ENCODE measurements at places on chromosomes 3 and 15.

DNA sequence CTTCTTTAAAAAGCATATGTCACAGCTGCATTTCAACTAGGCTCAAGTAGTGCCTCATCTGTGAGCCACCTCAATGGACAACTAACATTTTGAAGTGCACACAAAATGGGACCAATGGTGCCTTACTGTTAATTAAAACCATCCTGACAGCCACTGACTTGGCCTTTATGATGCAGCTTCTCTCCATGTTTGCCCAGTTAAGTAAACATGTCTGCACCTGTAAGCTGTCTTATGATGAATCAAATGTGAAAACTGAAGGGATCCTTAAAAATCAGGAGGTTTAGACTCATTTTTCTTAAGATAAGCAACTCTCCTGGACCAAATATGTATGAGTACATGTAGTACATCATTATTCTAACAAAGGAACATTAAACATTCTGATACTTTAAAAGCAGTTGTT lies 861.6 kb downstream of the ROBO1 start:
- no peak for DNase-seq

- no peak for DNase-seq
Measured at GRCh38 chr3:64918989-64919388, 231.2 kb upstream of the ADAMTS9 start.

GRCh38 chr3:139468399-139468798 lies 7.9 kb downstream of the RBP2 start:
- DNase-seq = no peak

- peak; percentile 36 for DNase-seq
Measured at GRCh38 chr3:134308350-134308891, 57.8 kb upstream of the RYK start.

DNA sequence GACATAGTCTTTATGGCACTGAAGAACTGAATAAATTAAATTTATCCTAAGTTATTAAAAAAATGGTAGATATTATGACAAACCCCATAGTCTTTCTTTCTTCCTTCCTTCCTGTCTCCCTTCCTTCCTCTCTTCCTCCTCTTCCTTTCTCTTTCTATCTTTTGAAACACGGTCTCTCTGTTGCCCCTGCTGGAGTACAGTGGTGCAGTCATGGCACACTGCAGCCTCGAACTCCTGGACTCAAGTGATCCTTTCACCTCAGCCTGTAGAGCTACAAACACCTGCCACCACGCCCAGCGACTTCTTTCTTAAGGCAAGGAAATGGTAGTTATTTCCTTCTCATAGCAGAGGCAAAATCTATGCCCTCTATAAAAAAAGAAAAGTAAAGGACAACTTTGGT lies 354.6 kb downstream of the GAP43 start:
- no peak for DNase-seq

- DNase-seq = no peak
Measured at GRCh38 chr15:76972389-76973361, 22.3 kb upstream of the PSTPIP1 start.

DNA sequence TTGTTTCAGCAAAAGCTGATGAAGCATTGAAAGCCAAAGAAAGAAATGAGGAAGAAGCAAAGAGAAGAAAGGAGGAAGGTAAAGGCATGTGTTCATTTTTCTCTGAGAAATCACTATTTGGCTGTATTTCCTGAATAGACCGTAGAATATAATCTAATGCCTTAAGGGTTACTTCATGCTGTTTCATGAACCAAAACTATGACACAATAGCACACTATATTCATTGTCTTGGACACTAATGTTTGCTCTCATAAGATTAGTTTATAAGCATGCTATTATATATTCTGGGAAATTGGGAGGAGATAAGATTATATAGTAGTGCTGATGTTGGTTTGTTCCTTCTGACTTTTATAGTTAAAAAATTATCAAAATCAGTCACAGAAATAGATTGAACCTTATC lies 110.1 kb upstream of the MLF1 start:
- no peak for DNase-seq

DNA sequence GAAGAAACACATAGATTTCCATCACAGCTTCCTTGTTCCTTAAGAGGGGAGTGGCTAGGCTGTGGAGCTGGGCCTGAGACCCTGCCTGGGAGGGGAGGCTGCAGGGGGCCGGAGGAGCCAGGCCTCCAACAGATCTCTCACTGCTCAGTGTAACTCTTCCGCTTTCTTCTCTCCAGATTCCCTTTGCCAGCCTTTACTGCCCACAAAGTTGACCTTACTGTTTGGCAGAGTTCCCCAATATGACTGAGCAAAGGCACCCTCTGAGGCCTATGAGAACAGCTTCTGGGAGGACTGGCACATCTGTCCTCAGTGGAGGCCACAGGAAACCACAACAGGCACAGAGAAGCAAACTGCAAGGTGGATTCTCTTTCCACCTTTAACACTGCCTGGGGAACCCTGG lies 38.1 kb downstream of the SLCO2A1 start:
- DNase-seq = no peak

DNA sequence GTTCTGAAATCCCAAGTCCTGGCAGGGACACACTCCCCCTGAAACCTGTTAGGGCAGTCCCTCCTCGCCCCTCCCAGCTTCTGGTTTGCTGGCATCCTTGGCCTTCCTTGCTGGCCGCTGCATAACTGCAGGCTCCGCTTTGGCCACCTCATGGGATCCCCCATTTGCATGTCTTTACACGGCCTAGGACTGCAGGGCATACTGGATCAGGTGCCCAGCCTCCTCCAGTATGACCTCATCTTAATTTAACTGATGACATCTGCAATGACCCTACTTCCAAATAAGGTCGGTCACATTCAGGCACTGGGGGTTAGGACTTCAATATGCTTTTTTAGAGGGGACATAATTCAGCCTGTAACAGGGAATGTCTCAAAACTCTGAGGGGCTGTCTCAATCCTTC lies 173.3 kb downstream of the RAB11A start:
- no peak for DNase-seq

DNA sequence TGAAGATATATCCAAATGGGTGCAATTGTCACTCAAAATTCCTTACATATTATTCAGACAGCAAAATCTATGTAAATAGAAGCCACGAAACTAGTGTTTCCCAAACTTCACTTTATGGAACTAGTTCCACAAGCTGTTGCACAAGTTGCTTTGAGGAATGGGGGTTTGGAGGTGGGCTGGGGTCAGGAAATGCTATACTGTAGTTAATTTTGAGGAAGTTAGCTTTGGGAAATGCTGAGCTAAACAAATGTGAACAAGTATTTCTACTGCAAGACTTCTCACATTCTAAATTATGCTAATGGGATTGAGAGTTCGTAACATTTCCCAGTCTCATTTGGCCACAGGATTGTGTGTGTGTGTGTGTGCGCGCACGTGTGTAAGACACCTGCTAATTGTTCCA lies 28.7 kb upstream of the SAMMSON start:
- DNase-seq = no peak

DNA sequence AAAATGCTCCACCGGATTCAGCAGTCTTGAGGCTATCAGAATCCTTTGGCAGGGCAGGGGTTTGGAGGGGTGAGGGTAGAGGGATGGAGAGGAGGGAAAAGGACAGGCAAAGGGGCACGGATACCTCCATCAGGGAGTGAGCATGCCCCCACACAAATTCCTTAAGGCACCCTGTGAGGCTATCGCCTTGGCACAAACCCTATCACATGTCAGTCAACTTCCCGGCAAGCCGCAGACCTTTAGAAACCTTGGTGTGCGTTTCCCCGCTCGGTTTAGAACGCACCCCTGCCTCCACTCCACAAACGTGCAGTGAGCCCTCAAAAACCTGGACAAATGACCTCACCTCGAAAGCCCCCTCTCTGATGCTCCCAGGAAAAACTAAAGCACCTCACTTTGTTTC lies 422 bp upstream of the SETMAR start:
- DNase-seq = peak; percentile 2

GRCh38 chr15:99105514-99106341 lies 848 bp downstream of the SYNM start:
- peak; percentile 27 for DNase-seq

DNA sequence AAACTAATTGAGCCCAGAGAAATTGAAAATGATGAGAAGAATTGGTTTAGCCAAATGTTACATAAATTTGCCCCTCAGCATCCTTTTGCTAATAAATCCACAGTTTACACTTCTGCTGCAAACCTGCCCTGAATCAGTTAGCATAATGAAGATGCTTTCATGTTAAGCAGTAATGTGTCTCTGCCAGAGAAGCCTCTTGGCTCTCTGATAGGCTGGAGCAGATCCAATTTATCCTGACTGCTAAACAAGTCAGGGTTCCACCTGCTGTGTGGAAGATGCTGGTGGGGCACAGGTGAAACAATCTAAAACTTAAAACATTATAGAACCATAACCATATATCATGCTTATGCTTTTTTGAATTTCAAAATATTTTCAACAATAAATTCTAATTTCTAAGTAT lies 946.8 kb downstream of the OTOL1 start:
- no peak for DNase-seq

DNA sequence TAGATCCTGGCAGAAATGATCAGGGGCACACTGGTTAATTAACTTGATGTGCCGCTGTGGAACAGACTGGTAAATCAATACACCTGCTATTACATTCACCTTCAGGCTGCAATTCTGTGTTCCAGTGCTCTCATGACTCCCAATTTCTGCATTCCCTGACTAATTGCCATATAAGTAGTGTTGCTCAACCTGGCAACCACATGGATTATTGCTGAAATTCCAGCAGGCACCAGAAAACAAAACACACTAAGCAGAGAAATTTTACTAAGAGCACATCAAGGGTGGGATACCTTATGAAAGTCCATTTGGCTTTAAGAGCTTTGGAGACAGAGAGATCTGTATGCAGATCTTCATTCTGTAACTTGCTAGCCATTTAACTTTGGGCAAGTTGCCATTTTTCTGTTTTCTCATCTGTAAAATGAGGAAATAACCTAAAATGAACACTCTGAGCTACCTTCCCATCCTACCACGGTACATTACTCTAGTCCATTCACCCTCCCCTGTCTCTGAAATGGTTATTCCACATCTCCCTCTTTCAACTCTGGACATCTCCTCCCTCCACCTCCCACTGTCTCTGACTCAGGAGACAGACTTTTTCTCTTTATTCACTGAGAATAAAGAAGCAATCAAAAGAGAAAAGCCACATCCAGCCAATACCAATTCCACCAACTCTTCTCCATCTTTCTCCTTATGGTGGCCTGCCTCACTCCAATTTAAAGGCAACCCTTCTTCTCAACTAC lies 54.6 kb downstream of the STAC start:
- DNase-seq = no peak

DNA sequence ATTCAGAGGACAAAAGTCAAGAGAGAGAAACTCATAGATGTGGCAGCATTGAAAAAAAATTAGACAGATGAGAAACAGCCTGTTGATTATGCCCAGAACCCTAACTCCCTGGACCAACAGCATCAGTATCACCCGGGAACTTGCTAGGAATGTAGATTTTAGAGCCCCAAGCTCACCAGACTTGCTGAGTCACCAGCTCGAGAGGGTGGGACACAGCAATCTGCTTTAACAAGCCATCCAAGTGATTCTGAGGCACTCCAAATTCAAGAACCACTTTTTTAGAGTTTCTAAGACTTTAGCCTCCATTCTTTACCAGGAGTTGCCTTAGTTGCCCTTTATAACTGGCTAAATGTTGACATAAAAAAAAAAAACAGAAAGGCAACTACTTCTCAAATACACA lies 70.9 kb downstream of the CGGBP1 start:
- DNase-seq = no peak

GRCh38 chr15:64058279-64058678 lies 12.0 kb upstream of the DAPK2 start:
- DNase-seq = no peak

DNA sequence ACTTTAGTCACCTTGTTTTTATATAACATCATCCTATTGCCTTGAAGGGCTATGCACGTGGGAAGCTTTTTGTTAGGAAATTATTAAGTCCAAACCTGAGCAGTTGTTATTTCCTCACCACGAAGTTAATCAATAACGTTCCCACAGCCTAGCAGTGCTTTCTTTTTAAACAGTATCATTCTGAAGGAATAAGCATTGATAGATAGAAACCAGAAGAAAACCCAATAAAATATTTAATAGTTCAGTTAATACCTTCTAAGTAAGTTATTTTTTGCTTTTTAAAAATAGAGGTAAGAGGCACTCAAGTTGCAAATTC lies 149.3 kb downstream of the KCNMB2 start:
- no peak for DNase-seq

DNA sequence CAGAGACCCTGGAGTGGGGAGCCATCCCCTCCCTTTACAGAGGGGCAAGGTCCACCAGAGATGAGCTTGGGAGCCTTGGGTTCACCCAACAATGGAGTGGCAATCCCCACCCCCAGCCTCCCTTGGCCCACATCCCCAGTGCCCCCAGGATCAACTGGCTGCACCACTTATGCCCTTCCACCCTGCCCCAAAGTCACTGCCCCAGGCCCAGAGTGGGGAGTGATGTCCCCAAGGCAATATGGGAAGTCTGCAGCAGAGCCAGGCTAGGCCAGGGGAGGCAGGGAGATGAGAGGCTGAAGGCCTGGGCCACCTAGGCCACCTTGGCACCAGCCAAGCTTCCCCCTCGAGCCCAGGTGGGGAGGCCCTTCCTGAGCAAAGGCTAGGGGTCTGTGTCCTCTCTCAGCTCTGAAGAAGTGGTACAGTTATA lies 145.5 kb downstream of the SMAD6 start:
- no peak for DNase-seq

- DNase-seq = no peak
Measured at GRCh38 chr15:42576776-42577175, 1.4 kb downstream of the STARD9 start.

GRCh38 chr15:98123834-98124233 lies 163.3 kb downstream of the ARRDC4 start:
- no peak for DNase-seq

DNA sequence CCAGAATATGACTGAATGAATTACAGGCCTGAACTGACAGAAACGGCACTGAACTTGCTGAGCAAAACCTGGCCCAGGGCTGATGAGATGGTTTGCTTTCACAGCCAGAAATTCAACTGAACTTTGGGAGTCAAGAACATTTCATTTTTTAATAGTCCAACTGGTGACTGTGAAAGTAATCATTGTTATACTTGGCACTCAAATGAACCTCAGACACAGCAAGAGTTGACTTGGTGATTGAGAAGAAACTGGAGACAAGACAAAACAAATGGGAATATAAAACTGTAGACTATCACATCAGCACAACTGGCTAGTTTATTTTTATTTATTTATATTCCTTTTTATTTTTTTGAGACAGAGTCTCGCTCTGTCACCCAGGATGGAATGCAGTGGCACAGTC lies 858.9 kb upstream of the CFAP20DC start:
- no peak for DNase-seq

GRCh38 chr3:143326983-143327778 lies 207.6 kb downstream of the CHST2 start:
- DNase-seq = no peak

DNA sequence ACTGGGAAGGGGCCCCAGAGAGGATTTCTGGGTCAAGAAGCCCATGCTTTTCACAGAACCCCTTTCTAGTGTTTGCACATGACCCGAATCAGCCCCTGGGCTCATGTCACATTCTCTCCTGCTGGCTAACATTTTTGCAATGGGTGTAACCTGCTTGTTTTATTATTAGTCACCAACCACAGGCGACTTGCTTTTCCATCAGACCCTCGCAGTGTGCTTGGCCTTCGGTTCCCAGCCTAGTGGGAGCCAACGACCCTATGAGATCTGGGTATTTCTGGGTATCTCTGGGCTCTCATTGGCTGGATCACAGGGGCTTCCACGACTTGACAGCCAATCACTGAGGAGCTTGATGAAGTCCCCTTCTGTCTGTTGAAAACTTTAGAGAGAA lies 11.0 kb upstream of the FBLN2 start:
- DNase-seq = no peak

GRCh38 chr3:71172951-71173350 lies 410.6 kb downstream of the FOXP1 start:
- no peak for DNase-seq
